ENCODE measurements at places on chromosomes 6 and 20.

- DNase-seq: no peak
Measured at GRCh38 chr6:135600086-135600702, 102.7 kb upstream of the AHI1 start.

- no peak for DNase-seq
Measured at GRCh38 chr6:1020837-1021236, 291.1 kb upstream of the FOXQ1 start.

DNA sequence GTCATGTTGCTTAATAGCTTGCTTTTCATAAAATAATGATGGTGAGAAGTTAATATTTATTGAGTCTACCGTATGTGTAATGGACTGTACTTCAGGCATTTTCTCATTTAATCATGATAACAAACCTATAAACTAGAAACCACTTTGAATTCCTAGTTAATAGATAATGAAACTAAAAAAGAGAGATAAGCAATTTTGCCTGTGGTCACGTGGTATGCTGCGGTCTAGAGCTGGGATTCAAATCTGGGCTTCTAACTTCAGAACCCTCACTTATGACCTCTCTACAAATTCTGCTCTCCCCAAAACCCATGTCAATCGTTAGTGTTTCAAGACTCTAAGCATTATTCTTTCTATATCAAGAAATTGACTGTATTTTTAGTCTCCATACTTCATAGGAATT lies 700.7 kb downstream of the PRKN start:
- no peak for DNase-seq

DNA sequence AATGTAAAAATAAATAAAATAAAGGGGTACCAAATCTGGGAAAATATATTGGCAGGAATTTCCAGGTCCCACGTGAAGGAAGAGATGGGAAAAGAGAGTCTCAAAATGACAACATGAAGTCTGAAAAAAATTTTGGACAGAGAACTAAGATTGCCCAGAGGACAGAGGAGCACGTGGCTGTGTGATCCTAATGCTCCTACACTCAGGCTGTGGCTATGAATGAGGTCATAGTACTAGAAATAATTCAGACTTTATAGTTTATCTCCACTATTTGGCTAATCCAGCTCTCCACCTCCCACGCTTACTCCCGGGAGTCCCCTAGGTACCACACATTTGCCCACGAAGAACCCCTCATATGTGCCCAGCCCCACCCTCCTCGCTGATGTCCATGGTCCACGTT lies 42.8 kb upstream of the STMND1 start:
- no peak for DNase-seq

GRCh38 chr20:52217689-52218395 lies 26.3 kb upstream of the ZFP64 start:
- DNase-seq: no peak

DNA sequence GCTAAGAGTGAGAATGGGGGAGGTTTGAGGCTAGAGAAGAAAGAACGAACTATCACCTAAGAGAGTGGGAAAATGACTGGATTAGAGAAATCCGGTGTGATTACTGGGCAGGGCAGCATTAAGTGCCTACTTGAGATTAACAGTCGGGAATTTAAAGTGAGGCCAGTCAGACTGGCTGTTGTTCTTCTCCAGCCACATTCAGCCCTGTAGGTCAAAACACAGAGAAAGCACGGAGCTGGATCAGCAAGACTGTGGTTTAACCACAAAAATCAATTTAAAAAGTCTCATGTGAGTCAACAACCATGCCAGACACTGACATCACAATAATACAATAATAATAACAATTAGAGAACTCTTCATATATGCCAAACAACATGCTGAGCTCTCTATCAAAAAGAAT lies 301.9 kb upstream of the SGK1 start:
- DNase-seq: no peak

- no peak for DNase-seq
Measured at GRCh38 chr20:13022401-13023155, 13.8 kb downstream of the SPTLC3 start.

GRCh38 chr6:30912746-30913520 lies 1.1 kb upstream of the VARS2 start:
- DNase-seq: no peak

DNA sequence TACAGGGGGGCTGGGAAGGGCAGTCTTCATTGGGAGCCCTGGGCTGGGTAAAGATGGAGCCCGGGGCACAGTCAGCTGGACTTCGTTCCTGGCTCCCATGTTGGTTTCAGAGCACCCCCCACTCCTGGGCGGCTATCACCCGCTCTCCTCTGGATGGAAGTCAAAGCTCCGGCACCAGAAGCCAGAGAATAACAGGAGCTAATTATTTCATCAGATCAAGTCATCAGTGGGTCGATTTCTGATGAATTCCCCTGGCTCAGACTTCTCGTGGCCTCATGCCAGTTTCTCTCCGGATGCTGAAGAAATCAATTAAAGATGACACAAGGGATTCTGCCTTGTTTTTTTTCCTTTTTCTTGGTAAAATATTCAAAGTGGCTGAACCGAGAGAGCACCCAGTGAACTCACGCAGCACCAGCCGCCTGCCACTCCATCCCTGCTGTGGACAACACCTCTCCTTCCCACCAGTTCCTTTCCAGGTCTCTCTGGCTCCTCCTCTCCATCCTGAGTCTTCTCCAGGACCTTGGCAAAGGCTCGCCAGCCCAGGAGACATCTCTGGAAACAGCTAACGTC lies 22.5 kb downstream of the SULF2 start:
- DNase-seq: no peak

GRCh38 chr6:12776291-12776690 lies 59.7 kb downstream of the PHACTR1 start:
- DNase-seq: no peak

DNA sequence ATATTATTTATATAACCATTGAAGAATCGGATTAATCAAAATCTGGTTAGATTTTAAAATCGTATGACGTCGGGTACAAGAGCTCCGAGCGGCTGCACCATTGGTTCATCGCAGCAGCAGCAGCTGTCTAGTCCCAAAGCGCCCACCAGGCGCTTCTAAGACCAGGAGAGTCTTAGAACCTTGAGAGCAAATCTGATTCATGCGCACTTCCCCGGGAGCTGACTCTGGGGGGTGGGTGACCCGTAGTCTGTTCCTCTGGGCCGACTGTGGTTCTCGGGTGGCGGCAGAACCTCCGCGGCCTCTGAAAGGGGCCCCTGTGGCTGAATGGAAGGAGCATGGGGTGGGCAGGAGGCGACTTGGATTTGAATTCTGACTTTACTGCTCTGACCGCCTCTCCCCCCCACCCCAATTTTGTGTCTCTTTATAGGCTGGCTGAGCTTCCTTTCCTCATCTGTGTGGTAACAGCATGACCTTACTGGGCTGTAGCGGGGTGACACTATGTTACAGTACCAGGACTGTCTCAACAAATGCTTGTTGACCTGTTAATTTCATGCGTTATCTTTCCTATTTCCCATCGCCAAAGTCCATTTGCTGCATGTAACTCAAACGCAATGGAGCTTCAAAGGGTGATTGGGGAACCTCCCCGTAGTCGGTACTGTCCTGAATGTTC lies 119.7 kb downstream of the RTN4IP1 start:
- no peak for DNase-seq

DNA sequence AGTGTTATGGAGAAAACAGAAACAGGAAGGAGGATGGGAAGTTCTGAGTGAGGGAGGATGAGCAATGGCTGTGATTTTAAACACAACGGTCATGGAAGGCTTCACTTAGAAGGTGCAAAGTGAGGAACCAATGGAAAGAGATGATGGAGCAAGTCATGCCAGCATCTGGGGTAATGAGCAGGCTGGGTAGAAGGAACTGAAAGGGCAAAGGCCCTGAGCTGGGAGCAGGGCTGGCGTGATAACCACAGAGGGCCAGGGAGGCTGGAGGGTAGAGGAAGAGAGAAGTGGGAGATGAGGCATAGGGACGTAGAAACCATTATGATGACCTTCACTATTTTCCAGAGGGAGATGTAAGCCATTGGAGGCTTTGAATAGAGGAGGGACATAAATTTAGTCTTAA lies 43.6 kb downstream of the NHLRC1 start:
- DNase-seq: no peak

GRCh38 chr6:31541059-31541657 lies 645 bp downstream of the DDX39B start:
- DNase-seq: peak; percentile 49
